Hepatocyte (in vitro differentiated cells): ENCODE measurements at places on chromosomes 2 and 18. TPM values are rescaled to one million over a fixed set of nuclear protein-coding genes. Genes with fewer than 3 reads are reported as not detected.

Gene DNAJC5G
- polyA plus RNA-seq: not detected in 2 replicates

Gene IL36RN
- polyA plus RNA-seq: 0.23 and 0.49 TPM in 2 replicates

Gene MERTK
- polyA plus RNA-seq: 15.0 and 16.4 TPM in 2 replicates

Gene SERPINB13
- 0.28 TPM in 1 of 2 replicates, not detected in the other for polyA plus RNA-seq

Gene PSMA8
- polyA plus RNA-seq: 0.15 TPM in 1 of 2 replicates, not detected in the other

Gene REG3A
- 0.27 and 1.4 TPM in 2 replicates for polyA plus RNA-seq

Gene TCF23
- polyA plus RNA-seq: not detected in 2 replicates

- DNase-seq: peak; percentile 60
These were observed 92.0 kb downstream of the HDAC4 start for GRCh38 chr2:239308661-239309397.

DNA sequence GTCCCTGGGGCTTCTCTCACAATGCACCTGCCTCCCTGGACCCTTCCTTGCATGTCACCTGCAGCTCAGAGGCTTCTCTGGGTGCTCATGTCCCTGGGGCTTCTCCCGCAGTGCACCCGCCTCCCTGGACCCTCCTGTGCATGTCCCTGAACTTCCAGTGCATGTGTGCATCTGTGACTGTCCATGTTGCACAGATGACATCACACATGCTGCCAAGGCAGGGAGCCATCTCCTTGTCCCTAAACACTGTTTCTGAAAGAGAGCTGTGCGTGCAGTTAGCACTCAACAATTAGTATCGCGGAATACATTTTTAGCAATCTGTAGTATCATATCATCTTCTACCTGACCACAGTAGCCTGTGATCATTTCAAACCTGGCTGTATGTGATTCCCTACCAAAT, 216.4 kb upstream of the PXDN start:
- DNase-seq: no peak

- no peak for DNase-seq
These were observed 13.3 kb upstream of the IMPACT start for GRCh38 chr18:24413148-24413547.

DNA sequence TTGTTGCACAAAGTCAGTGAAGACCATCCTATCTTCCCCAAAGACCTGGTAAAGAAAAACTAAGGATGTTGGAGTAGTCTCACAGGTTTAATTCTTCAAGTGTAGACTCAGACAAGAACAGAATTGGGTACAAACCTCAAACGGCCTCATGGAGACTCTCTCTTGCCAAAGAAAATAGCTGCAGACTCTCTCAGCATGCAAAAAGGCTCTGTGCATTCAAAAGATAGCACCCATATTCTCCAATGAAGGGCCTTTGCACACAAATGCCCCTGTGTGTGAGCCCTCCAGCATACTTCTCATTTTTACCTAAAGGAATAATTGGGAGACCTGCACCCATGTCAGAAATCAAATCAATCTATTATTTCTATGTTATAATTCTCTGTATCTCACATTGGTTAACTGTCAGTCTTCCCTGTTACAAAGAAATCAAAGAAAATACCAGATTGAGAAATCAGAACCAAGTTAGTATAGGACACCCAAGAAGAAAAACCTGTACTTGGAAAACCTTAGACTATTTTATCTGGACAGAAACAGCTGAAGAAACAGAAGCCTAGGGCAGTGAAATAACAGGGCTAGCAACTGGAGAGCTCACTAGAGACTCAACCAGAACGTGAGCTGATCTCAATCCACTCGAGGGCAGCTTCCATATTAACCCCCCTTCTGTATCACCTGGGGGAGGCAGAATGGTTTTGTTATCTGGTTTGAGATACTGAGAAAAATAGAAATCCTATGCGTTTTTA, 134.7 kb upstream of the DNAJC10 start:
- DNase-seq: no peak

- DNase-seq: no peak
These were observed 11.4 kb downstream of the UBE2E3 start for GRCh38 chr2:180991820-180992219.

DNA sequence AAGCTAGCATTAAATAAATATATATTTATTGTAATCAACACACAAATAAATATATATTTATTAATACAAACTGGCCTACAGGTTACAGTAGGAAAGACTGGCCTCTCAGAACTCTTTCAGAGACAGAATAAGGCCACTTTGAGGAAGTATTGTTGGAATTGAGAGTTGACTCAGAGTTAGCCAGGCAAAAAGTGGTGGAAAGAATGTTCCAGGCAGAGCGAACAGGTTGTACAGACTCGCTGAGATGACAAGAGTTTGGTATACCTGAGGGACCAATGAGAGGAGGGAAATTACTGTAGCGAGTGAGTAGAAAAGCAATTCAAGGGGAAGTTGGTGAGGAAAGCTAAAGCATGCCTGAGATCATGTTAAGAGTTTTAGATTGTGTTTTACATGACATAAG, 19.0 kb upstream of the XDH start:
- DNase-seq: no peak

- DNase-seq: peak; percentile 43
These were observed 157.0 kb upstream of the CBLN2 start for GRCh38 chr18:72700961-72701710.

- no peak for DNase-seq
These were observed 670.3 kb upstream of the SALL3 start for GRCh38 chr18:78309307-78309706.

DNA sequence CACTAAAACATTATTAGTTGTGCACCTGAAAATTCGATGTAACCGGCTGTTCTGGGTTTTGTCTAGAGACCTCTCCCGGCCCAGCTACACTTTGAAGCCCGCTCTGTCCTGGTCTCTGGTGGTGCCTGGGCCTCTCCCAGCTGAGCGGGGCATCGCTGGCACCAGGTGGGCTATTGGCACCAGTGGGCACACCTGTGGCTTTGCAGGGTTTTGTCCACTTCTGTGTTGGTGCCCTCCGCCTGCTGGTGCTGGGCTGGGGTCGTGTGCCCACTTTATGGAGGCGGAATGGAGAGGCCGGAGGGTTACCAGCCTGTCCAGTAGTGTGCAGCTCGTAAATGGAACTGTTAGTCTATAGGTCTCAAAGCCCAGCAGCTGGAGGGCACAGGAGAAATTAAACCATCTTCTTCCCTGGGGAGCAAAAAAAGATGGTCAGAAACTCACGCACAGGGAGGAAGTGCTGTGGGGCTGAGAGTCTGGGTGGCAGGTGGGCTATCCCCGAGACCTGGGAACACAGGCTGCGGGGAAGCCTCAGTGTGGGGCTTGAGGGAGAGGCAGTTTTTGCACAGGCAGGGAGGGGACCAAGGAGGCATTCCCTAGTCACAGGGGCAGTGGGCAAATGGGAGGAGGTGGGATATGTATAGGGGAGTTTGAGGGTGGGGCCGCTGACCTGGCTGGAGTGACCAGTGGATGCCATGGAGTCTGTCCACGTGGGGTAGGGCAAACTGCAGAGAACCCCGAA, 30.4 kb downstream of the SH3BP4 start:
- DNase-seq: no peak
